ENCODE measurements at places on chromosomes 16 and 17.

DNA sequence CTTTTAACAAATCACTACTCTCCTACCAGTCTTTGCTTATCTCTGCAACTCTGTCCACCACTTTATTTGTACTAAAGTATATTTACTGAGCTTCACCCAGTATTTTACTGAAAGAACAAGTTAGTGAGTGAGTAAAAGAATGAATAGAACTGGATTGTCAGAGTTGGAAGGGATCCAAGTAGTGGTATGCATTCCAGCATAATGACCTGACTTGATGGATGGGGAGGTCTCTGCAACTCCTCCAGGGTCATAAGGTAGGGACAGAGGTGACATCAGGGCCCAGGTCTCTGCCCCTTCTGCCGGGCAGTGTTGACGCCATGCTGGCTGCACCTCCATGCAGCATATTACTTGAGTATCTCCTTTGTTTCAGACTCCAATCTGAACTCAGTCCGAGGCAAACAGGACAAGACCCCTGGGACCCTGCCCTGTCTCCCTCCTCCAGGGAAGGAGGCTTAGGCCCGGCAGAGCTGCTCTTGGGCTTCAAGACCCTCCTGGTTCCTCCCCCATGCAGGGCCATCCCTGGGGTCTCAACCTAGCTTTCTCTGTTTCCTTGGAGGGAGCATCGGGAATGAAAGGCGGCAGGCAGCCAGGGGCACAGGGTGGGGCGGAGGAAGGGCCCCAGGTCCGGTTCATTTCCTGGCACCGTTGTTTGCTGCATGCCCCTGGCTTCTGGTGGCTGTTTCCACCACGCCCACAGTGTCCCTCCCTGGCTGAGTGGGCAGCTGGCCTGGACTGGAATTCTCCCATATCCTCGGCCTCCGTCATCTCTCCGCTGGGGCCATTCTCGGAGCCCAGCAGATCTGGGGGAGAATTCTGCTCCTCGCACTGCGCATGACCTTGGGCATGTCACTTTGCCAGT is 12.4 kb upstream of the ITGA3 start:
- DNase-seq, result no peak

- no peak for DNase-seq
These were observed 47.6 kb downstream of the MARVELD3 start for GRCh38 chr16:71673582-71673973.

DNA sequence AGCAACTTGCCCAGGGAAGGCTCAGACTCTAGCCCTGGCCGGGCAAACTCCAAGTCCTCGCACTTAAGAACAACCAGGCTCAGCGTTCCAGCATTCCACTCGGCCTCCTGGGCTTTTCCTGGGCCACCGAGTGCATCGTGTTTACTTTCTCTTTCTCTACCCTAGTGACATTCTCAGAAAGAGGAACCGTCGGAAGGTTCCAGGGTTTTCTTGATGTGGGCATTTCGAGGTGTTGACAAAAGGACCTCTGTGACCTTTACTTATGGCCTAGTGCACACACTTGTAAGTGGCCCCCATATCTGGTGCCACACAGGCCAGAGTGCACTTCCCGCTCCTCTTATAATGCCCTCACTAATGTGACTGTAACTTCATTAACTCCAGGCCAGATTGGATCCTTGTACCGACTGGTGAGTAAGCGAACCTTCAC is 3.1 kb upstream of the BANP start:
- no peak for DNase-seq

- no peak for DNase-seq
These were observed 89.8 kb upstream of the ZNF750 start for GRCh38 chr17:82929676-82930042.

DNA sequence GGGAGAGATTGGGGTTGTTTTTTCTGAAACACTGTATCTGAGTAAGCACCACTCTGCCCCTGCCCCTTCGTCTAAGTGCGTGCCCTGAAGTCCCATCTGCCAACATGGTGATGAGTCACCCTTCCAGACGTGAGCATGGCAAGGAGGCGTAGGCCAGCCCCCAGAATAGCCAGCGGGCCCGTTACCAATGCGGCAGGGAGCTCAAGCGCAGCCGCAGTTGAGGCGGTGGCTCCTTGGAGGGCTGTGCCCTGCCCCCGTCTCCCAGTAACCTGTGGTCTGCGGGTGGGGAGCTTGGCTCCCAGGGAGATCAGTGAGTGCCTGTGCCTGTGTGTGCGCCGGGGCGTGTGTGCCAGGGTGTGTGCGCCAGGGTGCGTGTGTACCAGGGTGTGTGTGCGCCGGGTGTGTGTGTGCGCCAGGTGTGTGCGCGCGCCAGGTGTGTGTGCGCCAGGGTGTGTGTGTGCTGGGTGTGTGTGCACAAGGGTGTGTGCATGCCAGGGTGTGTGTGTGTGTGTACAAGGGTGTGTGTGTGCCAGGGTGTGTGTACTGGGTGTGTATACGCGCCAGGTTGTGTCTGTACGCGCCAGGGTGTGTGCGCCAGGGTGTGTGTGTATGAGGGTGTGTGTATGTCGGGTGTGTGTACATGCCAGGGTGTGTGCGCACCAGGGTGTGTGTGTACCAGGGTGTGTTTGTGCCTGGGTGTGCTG is 98.6 kb upstream of the CHMP6 start:
- DNase-seq, result peak; percentile 15
